Jurkat, Clone E6-1 (cell line): ENCODE measurements at places on chromosomes 1 and 21.

- no peak for DNase-seq
Measured at GRCh38 chr1:56910441-56910985, 55.3 kb downstream of the C8B start.

DNA sequence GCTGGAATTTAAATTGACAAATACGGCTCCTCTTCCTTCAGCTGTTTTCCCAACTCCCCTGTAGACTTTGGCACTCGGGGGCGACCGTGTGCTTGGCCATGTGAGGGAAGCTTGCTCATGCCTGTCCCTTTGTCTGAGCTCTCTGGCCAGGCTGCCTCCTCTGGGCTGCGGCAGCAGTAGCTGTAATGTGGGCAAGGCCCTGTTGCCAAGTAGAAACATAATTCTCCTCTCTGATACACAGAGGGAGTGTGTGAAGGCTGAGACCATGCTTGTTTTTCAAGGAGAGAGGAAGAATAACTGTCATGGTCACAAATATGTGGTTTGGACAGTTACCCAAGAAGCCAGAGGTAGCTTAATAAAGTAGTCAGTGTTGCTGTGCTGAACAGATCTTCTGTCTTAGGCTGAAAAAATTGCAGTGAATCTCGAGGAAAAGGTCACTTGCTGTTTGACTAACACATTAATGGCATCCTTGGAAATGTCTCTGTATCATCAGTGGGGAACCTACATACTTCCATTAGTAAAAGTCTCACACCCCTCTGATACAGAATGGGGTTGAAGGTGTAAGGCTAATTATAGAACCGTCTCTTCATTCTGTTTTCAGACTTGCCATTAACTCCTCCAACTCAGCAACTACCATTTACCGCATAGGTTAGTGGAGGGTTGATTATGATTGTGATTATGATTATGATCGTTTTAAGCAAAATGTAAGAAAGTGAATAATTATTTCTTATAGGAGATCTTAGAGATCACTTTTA is 94.6 kb downstream of the TGFB2 start:
- no peak for DNase-seq

DNA sequence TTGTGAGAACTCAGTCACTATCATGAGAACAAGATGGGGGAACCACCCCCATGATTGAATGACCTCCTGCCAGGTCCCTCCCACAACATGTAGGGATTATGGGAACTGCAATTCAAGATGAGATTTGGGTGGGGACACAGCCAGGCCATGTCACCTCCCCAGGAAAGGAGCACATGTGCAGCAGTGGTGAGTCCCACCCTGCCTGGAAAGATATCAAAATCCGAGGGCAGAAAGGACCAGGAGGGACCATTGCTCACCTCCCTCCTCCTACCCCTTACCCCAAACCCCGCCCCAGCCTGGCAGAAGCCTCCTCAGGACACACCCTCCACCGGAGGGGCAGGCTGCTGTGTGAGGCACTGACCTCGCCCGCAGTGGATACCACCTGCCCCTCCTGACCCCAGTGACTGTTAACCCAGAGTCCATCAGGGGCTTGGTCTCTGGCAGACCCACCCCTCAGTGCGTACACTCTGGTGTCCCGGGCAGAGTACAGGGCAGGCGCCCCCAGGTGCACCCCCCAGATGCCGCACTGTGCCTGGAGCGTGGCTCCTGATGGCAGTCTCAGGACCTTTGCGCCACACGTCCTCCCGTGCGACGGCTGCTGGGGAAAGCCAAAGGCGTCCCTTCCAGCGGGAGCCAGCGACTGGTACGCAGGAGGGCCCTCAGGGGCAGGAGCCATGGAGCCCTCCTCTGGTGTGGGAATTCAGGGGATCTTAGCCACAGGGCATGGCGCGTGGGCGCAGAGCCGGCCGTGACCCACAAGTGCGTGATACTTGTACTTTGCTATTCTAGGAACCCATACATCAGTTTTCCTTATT is 20.9 kb downstream of the PDXK start:
- DNase-seq = no peak

GRCh38 chr1:210786546-210786945 is 347.4 kb downstream of the KCNH1 start:
- DNase-seq = no peak
